ENCODE measurements at places on chromosomes 4 and X.

DNA sequence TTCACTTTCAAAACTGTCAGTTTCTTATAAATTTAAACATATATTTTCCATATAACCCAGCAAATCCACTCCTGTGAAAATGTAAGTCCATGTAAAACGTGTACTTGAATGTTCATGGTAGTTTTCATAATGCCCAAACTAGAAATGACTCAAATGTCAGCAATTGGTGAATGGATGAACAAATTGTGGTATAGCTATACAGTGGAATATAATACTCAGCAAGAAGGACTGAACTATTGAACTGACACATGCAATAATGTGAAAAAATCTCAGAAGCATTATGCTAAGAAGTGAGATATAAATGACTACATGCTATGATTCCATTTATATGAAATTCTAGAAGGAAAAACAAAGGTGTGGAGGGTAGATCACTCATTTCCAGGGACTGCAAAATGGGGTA is 52.2 kb downstream of the USP53 start:
- no peak for DNase-seq

DNA sequence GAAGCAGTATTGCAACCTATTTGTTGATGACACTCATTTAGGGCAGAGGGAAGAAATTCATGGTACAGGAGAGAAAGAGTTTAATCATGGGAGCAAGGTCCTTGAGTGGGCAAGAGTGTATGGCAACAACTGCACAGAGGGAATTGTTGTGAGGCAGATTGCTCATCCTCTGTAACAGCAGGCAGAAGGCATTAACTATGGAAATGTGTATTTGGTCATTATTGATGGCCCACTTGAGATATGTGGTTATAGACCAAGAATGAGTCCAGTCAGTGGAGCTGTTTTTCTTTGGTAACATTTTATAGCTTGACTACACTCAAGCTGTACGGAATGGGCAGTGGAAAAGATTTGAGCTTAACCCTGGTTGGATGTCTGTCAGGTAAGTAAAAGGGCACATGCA is 15.9 kb downstream of the PLRG1 start:
- no peak for DNase-seq

DNA sequence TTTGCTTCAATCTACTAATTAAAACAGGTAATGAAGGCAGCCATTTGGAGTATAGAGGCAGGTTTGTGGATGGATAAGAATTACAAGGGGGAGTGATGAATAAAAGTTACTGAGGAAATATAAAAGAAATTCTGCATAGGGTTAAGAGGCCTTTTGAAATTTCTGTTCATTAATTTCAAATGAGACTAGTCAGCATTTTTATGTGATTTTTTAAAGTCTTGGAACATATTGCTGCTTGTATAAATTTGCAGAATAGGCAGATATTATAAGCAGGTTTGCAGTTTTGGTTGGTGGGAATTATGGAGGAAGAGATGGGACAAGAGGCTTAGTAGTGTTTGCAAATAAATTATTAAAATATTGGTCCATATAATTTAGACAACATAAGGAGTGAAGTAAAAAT is 750.4 kb upstream of the AGA start:
- DNase-seq = no peak

GRCh38 chr4:79917246-79917645 is 155.8 kb downstream of the ANTXR2 start:
- no peak for DNase-seq

GRCh38 chrX:619451-619811 is 11.2 kb upstream of the SHOX start:
- no peak for DNase-seq

GRCh38 chrX:9369802-9370291 is 95.0 kb upstream of the TBL1X start:
- no peak for DNase-seq
